ENCODE measurements at places on chromosomes 2 and 18. TPM values are rescaled to one million over a fixed set of nuclear protein-coding genes. Genes with fewer than 3 reads are reported as not detected.

The LONRF2 gene
- 2.5 TPM for total RNA-seq

The CD207 gene
- total RNA-seq, result 57.6 TPM

The SCYGR7 gene
- not detected for total RNA-seq

The MTCL1 gene
- 8.9 TPM for total RNA-seq

The SATB2 gene
- total RNA-seq, result 4.0 TPM

The HNRNPLL gene
- 54.6 TPM for total RNA-seq

DNA sequence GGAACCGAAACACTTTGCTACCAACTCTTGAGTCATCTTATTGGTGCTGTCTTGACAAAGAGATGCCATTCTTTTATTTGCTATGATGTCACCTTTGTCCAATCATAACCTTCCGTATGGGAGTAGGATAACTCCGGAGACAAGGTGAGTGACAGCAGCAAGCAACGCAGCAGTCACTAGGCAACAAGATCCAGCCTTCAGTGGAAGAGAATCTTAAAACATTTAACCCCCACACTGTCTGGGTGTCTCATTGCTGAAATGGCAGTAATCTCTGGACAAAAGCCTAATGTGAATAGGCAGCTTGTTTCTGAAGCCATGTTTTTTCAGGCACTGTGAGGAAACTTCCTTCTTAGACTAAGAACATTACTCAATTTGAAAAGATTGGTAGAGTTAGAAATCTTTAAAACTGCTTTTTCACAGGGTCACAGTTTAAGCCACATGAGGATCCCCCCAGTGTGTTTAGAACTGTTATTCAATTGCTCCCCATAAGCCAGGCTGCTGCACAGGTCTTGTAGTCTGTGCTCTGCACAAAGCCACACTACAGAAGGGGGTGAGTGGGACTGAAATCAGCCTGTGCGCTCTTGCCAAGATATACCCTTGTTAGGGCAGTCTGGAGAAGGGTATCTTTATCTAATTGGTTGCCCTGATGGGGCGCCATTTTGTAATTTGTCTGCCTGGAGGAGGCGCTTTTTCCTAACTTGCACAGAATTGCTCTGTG lies 131.5 kb upstream of the STON1 start:
- no peaks in the 10 kb centered on the region for H3K4me1 ChIP-seq
- H3K27ac ChIP-seq, result no peak overlapping the region
- H3K4me3 ChIP-seq, result no peak overlapping the region
- no peaks in the 10 kb centered on the region for H3K27me3 ChIP-seq

- H3K27ac ChIP-seq, result no peak overlapping the region
- H3K4me1 ChIP-seq, result no peaks in the 10 kb centered on the region
- H3K27me3 ChIP-seq, result no peaks in the 10 kb centered on the region
- H3K4me3 ChIP-seq, result no peak overlapping the region
- DNase-seq, result no peak
These were observed 681.3 kb downstream of the CPS1 start for GRCh38 chr2:211237586-211238275.

- H3K27me3 ChIP-seq, result no peaks in the 10 kb centered on the region
- H3K4me3 ChIP-seq, result no peak overlapping the region
- no peaks in the 10 kb centered on the region for H3K4me1 ChIP-seq
- H3K36me3 ChIP-seq, result no peaks in the 10 kb centered on the region
These were observed 74.4 kb upstream of the TRIB2 start for GRCh38 chr2:12642332-12642731.

GRCh38 chr18:8380926-8381325 lies 228.3 kb upstream of the RAB12 start:
- H3K36me3 ChIP-seq, result peaks cover 20% of the 10 kb centered on the region
- no peaks in the 10 kb centered on the region for H3K4me1 ChIP-seq
- H3K27ac ChIP-seq, result no peak overlapping the region
- DNase-seq, result no peak
- H3K4me3 ChIP-seq, result no peak overlapping the region

DNA sequence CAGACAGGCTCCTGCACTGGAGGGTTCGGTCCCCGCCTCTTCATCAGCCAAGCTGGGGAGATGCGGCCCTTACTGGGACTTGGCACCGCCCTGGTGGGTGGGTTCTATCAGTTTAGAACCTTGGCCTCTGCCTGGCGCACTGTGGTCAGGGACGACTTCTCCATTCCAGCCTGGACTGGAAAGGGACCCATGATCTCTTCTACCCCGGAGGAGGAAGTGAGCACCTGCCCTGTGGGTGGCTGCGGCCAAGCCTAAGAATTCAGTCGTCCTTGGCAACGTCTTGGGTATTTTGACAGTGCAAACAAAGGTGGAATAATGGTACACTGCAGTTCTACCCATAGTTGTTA lies 106.9 kb upstream of the CD302 start:
- peak overlapping the region; percentile 56 for H3K4me3 ChIP-seq
- H3K27ac ChIP-seq, result peak overlapping the region; percentile 53
- H3K4me1 ChIP-seq, result peaks cover 16% of the 10 kb centered on the region
- peak; percentile 68 for DNase-seq
- no peaks in the 10 kb centered on the region for H3K36me3 ChIP-seq
- no peaks in the 10 kb centered on the region for H3K27me3 ChIP-seq

GRCh38 chr2:206764673-206765241 lies 371 bp downstream of the MDH1B start:
- H3K4me1 ChIP-seq, result peaks cover 31% of the 10 kb centered on the region
- H3K36me3 ChIP-seq, result no peaks in the 10 kb centered on the region
- H3K27ac ChIP-seq, result peak overlapping the region; percentile 93
- H3K27me3 ChIP-seq, result no peaks in the 10 kb centered on the region
- peak overlapping the region; percentile 90 for H3K4me3 ChIP-seq

DNA sequence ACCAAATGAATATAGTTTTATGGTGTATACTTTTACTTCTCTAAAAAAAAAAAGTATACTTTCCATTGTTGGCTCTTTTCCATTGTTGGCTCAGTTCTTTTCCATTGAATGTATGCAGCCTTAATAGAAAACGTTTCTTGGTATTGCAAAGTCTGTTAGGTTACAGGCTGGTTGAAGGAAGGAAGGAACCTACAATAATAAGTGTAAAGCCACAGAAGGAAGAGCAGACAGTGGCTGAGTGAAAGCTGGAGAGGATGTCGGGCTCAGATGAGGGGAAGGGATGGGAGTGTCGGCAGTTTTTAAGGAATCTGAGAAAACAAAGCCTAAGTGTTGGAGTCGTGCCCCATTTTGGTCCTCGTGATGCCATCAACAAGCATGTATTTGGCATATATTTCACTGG lies 6.8 kb downstream of the COPS8 start:
- H3K36me3 ChIP-seq, result peaks cover 46% of the 10 kb centered on the region
- peaks cover 44% of the 10 kb centered on the region for H3K4me1 ChIP-seq
- DNase-seq, result no peak
- no peaks in the 10 kb centered on the region for H3K27me3 ChIP-seq
- H3K27ac ChIP-seq, result peak overlapping the region; percentile 17

DNA sequence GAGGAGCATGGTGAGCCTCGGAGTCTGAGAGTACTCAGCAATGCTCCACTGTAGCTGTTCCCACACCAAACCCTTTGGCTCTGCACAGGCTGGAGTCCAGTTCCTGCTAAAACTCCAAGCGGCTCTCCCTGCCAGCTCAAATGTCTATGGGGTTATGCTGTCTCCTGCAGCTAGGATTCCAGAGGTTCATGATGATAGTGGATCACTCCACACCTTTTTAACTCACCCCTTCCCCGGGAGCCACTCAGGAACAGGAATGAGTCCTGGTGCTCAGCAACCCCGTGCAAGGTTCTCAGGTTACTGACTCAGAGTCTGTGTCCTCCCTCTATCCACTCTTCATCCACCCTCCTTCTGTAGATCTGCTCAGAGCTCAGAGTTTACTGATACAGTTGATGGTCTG lies 410.0 kb downstream of the CDH19 start:
- no peaks in the 10 kb centered on the region for H3K27me3 ChIP-seq
- DNase-seq, result no peak
- no peaks in the 10 kb centered on the region for H3K4me1 ChIP-seq
- H3K36me3 ChIP-seq, result no peaks in the 10 kb centered on the region
- no peak overlapping the region for H3K4me3 ChIP-seq
- no peak overlapping the region for H3K27ac ChIP-seq

DNA sequence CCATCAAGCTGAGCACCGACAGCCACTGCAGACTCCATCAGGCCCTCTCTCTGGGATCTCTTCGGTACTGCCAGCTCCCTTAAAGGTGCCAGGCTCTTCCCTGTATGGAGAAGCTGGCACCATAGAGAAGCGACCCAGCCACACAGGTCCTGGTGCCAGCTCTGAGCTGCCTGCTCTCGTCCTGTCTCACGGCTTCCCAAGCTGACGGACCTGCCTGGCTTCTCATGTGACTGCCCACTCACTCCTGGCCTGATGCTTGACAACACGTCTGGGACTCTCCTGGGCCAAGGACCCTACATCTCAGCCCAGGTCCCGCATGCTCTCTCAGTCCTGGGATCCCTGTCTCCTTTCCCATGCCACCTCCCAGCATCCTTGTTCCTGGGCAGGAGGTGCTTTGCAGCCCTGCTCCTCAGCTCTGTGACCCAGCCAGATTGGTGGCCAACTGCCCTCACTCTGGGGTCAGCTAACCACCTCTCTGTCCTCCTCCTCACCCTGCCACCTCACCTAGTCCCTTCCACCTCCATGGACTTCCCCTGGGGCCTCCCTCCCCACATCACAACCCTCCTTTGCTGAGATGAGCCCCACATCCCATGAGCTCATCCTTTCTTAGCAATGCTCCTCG lies 12.5 kb upstream of the ATOH8 start:
- DNase-seq, result no peak
- H3K4me1 ChIP-seq, result peaks cover 79% of the 10 kb centered on the region
- no peaks in the 10 kb centered on the region for H3K36me3 ChIP-seq

All from suprapubic skin (tissue), 4 donors.